ENCODE measurements at places on chromosomes 1 and 21. TPM values are rescaled to one million over a fixed set of nuclear protein-coding genes. Genes with fewer than 3 reads are reported as not detected.

BEND5 gene
- total RNA-seq: 12.5 TPM

DNA sequence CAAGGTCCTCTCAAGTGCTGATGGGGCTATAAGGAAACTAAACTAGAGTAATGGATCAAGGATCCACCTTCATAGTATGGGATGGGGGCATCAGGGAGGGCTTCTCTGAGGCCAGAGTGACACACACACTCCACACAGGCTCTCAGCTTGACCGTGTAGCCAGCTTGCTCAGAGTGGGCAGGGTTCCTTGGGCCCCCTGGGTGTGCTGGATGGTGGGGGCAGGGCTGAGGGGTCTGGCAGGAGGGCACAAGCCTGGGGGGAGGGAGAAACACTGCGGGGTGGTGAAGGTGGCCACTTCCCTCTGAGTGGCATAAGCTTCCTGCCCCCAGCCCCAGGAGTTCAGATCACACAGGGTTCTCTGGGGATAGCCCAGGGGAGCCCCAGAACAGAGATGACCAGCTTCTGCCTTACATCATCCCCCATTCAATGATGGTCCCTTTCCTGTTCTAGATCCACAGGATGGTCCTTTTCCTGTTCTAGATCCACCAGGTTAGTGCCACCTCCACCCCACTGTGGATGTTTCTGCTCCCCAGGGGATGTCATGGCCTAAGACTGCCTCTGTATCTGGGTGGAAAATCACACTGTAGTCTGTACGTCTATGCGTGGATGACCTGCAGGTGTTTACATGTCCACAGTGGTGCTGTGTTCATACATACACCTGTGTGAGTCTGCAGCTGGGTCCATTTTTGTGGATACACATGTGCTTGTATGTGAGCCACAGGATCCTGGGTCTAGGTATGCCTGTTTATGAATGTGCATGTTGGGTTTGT, 525.0 kb downstream of the PTPRU start:
- no peak for DNase-seq

TOMM40L gene
- 5.6 TPM for total RNA-seq

SCAMP3 gene
- 23.7 TPM for total RNA-seq

LCE1E gene
- 0.59 TPM for total RNA-seq

DNA sequence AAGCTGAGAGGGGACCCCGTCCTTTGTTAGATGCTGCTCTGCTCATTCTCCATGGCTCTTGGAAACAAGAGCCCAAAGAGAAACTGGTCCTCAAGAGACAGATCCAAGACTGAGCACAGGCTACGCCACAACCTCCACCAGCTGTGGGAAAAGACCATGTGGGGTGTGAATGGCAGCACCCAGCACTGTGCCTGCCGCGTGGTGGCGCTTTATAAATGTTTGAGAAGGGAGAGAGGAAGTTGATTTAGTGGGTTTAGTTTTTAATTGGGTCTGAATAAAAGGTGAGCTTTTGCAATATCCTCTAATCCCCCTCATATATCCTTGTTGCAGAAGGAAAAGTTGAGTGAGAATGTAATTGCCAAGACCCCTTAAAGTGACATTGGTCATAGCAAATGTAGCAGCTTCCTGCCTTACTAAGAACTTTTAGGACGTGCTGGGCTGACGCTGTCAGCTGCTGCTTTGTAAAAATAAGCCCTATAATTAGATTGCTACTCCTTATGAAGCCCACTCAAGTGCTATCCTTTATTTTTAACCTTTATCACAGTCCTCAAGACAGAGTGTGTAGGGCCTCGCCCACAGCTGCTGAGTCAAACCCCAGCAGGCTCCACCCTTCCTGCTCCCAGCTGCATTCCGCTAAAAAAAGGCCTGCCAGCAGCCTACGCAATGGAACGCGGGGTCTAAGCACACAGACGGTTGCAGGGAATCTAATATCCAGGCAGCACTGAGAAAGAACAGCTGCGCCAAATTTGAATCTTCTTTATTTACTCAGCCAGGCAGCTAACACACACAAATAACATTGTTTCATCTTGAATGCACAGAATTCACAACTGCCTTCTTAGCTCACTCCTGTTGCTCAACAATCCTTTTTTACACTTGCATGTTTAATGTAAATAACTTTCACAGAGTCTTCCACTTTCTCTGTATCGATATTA, 47.4 kb upstream of the PRDX6 start:
- DNase-seq: peak; percentile 99

TACSTD2 gene
- total RNA-seq: 83.3 TPM

DNA sequence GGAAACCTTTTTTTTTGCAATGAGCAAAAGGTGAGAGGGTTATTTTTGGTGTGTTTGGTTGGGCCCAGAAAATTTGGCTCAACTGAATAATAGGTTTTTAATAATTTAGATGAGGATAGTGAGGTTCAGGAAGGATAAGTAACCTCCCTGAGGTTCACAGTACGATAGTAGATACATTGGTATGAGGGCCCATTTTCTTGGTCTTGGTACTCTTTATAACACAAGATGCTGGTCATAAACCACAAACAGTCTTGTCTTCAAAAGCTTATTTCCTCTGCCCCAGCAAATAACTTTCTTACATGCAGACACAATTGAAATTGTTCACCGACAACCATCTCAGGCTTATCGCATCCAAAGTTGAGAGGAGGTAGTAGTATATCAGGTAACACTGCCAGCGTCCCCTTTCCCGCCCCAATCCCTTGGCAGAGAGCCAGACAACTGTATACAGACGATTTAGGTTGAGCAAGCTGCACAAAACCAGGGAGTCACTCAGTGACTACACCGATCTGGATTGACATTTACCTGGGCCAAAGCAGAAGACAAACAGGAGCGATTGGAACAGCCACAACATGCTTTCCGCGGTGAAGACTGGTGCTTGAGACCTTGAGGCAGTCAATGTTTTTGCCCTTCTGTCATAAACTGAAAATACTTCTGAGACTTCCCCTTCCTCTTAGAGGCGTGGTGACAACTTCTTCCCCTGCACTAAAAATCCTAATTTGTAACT, at the start of gene SLAMF6:
TSS of gene SLAMF6 (minus strand) at position 634 of the 724 bp plus-strand sequence. CDS start at position 571, 63 bp downstream.
- no peak for DNase-seq

- DNase-seq: peak; percentile 20
Observed at GRCh38 chr21:16504281-16504680, 774.5 kb downstream of the USP25 start.

- DNase-seq: no peak
Observed at GRCh38 chr1:233972951-233973635, 68.6 kb downstream of the SLC35F3 start.

Data from skin of body (tissue), 3 donors.